Left cardiac atrium (tissue), 4 donors: ENCODE measurements at places on chromosomes 3 and 15. TPM values are rescaled to one million over a fixed set of nuclear protein-coding genes. Genes with fewer than 3 reads are reported as not detected.

DNA sequence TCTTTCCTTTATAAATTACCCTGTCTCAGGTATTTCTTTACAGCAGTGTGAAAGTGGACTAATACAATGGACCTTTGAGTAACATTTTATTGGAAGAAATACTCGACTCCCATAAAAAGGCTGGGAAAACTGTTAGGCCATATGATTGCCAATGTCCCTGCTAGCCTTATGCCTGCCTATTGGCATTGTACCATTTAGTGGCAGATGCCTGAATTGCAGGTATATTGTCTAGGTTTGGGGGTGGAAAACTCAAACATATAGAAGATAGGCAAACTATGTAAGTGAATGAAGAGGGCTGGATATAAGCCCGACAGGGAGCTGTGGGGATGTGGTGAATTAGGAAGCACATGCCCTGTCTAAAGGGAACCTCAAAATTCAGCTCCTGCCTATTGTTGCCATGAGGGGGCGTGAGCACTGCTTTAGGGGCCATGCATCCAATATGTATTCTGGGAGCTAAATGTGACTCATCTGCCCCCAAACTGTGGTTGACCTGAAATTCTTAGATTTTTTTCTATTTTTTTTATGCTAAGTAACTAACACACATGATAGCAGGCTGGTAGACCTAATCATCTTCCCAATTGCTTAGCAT, 65.2 kb upstream of the TRA2B start:
- DNase-seq, result no peak

- DNase-seq, result no peak
Observed at GRCh38 chr15:33357845-33358244, 47.1 kb downstream of the RYR3 start.

DNA sequence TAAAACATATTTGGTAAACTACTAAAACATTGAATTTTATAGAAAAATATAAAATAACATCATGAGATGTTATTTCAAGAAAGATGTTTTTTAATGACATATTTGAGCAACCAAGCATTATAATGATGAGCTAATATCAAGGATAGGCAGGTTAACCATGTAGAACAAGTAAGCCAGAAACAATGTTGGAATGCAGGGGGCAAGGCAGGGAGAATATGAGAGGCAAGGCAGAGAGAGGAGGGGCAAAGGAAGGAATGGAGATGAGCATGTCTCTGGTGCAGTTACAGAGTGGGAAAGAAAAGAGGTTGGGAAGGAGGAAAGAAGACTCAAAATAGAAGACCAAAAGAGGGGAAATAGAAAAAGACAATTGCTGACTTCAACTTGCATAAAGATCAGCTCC, 390.4 kb downstream of the MCTP2 start:
- no peak for DNase-seq

- no peak for DNase-seq
Observed at GRCh38 chr3:172675441-172676193, 35.2 kb downstream of the NCEH1 start.

- DNase-seq, result no peak
Observed at GRCh38 chr3:106004137-106004681, 135.4 kb upstream of the CBLB start.

- peak; percentile 75 for DNase-seq
Observed at GRCh38 chr3:134066651-134067530, 37.2 kb upstream of the SLCO2A1 start.

GRCh38 chr3:114847564-114847963, 299.5 kb downstream of the ZBTB20 start:
- DNase-seq, result no peak

DNA sequence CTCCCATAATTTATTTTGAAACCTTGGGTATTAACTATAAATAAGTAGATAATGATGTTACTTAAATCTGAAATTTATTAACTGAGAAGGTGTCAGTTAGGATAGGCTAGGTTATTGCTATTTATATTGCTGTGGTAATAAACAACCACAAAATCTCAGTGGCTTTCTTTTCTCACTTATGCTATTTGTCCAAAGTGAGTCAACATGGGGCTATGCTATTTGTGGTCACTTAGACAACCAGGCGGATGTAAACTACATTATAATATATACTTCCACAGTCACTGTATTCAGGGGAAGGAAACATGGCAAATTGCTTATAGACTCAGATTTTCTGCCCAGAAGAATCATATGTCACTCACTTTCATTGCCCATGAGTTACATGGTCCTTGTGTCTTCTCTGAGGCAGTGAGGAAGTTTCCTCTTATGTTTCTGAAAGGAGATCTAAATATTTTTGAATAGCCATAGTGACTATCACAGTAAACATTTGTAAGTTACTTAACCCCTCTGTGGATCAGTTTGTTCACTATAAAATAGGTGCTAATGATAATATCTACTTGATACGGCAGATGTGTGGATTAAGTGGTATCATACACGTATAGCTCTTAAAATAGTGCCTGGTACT, 19.8 kb downstream of the HMG20A start:
- no peak for DNase-seq

DNA sequence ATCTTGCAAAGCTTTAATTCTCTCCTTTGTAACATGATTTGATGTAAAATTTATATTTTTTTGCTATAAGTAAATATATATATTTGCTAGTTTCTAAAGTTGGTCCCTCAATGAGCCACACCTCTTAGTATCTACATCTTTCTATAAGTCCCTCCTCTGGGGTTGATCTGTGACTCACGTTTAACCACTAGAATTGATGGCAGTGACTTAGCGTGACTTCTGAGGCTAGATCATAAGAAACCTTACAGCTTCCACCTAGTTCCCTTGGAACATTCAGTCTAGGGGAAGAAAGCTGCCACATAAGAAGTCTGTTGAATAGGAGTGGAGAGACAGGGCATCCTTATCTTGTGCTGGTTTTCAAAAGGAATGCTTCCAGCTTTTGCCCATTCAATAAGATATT, 56.6 kb upstream of the TNIK start:
- DNase-seq, result no peak

GRCh38 chr3:150107429-150108175, 136.9 kb upstream of the PFN2 start:
- DNase-seq, result no peak

DNA sequence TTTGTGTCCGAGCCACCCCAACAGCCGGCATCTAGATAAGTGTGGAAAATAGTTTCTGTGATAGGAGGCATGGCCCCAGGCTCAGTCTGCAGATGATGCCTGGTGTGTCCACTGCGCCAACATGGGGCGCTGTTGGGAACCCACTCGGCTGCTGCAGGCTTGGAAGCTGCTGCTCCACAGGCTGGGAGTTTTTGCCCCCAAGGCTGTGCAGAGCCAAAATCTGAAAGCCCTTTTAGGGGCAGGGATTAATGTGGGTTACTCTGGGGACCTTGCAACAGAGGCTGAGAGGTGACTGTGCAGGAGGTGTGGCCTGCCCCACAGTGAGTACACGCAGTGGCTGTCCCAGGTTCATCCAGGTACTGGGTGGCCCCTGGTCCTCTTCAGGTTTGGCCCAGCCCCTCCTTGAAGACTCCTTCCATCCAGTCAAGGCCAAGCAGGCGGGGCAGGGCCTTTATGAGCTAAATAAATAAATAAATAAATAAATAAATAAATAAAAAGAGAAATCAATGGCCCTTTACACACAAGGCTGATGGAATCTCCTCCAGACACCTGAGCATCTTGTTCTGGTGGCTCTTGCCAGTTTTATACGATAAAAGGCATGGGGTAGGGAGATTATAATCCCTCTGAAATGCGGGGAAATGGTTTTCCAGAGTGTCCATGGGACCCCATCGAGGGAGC, 73.8 kb downstream of the AAGAB start:
- no peak for DNase-seq

DNA sequence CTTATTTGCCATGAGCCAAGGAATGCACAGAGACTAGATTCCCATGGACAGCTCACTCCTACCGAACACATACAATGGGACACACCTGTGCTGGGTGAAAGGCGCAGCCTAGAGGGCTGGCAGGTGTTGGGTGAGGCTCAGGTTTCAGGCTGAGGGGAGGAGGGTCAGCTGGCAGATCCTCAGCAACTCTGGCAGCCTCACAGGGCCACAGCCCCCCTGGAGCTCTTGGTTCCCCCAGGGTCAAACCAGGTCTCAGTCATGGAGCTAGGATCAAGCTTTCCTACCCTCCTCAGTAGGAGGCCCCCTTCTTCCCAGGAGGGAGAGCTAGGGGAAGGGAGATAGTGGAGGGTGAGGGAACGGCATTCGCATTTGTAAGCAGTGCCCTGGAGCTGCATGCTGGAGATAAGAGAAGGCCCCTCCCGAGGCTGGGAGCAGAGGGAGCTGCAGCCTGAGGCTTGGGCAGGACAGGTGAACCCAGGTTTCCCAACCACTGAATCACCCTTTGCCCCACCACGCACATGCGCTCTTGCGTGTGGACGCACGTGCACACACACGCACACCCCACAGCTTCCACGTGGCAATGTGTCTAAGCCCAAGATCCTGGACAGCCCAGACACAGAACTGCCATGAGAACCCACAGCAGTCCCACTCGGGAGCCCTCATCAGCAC, 26.3 kb upstream of the TFRC start:
- DNase-seq, result no peak

DNA sequence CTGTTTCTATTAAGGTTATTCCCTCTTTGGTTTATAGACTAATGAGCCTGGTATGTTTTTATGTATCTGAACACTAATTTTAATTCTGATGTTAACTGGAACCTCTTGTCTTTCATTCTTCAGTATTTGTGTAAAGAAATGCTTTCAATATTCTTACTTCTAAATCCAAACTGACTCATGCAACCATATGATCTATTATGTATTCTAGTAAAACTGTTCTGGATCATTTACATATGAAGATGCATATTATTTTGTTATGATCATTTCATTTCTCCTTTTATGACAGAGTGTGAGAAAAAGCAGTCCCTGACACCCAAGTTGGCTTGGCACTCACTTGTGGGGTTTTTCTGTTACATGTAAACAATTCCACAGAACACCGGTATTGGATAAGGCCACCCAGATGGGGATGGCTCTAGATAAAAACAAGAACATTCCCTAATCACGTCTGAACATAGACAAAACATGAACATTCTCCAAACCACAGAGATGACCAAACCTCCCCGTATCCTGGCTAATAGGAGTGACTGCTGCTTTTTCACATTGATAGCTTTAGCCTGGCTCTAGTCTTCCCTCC, 72.2 kb upstream of the EPHB3 start:
- DNase-seq, result no peak

- DNase-seq, result no peak
Observed at GRCh38 chr15:80199869-80200268, 47.1 kb downstream of the FAH start.

DNA sequence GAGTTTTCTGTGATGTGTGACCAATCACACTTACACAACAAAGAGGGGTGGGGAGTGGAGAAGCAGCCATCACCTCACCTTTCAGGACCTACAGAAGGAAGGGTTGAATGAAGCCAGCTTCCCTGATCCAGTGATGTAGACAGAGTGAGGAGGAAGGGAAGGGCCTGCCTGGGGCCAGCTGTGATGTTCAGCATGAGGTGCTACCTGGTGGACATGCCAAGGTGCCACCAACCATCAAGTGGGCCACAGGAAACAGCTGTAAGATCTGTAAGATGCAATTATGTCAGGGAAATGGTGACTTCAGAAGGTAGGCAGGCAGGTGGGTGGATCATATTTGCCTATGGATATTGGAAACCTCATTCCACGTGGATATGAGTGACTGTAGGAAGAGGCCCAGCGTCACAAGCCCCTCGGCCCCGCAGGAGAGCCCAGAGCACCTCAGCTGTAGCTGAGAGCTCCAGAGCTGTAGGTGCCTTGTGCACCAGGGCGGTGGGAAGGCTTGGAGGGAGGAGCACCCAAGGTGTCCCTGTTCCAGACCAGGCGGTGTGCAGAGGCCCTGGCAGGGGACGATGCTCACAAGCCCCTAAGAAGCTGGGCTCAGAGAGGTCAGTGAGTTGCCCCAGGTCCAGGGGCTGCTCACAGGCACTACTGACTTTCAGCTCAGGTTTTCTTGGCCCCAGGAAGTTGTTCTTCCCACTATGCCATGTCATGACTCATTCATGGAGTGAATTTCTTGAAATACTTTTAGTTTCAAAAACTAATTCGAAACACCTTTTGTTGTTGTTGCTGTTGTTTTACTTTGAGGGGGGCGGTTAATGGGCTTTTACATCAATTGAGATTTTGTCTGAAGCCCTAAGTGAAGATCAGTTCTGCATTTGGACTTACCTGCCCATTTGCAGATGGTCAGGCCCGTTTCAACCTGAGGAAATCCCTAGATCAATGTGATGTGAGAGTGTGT, 94.2 kb upstream of the ALDH1A3 start:
- no peak for DNase-seq

GRCh38 chr15:65106011-65106590, 8.9 kb downstream of the UBAP1L start:
- no peak for DNase-seq

GRCh38 chr3:59772416-59773408, 722.9 kb upstream of the CFAP20DC start:
- no peak for DNase-seq

DNA sequence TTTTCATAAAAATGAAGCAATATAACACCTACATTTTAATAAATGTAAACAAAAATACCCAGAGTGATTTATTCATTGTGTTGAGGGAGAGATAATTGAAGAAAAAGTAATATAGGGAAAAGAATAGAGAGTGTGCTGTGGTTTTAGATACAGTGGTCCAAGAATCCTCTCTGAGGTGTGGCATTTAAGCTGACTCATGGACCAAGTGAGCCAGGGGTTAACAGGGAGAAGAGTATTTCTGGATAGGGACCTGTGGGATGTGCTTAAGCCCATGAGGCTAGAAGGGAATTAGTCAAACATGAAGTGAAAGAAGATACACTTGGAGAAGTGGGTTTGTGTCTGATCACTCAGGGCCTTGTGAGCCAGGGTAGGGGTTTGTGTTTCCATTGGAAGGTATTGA, 680.7 kb upstream of the GRM7 start:
- no peak for DNase-seq

- no peak for DNase-seq
Observed at GRCh38 chr3:61448378-61448777, 113.0 kb upstream of the PTPRG start.

DNA sequence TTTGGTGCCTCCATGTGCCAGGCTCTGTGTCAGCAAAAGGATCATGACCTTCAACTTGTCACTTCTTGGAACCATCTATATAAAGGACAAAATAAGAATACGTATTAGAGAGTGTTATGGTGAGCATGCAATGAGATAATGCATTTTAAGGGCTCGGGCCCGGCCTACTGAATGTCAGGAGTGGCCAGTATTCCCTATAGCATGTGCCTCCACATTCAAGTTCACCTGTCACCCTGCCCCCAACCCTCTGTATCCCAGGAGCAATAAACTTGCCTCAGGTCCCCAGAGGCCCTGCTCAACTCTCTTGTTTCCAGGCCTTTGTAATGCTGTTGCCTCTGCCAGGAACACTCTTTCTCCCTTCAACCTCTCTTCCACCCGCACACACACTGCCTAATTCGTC, 90.2 kb upstream of the SLC6A11 start:
- no peak for DNase-seq

The STXBP5L gene
- 0.42 TPM for total RNA-seq

The ZNF501 gene
- total RNA-seq, result 4.0 TPM

The DAPK2 gene
- total RNA-seq, result 72.5 TPM

The GOLGA6L10 gene
- total RNA-seq, result 0.34 TPM

The LYSMD2 gene
- total RNA-seq, result 6.2 TPM

The FANCD2OS gene
- total RNA-seq, result not detected

The TIMMDC1 gene
- 200 TPM for total RNA-seq

The FBN1 gene
- total RNA-seq, result 105 TPM

The ADAMTS7 gene
- total RNA-seq, result 45.9 TPM

The FBXL2 gene
- total RNA-seq, result 2.7 TPM

The SIDT1 gene
- total RNA-seq, result 0.71 TPM

The ARPP19 gene
- 153 TPM for total RNA-seq
